ENCODE measurements at places on chromosomes 3 and 15.

DNA sequence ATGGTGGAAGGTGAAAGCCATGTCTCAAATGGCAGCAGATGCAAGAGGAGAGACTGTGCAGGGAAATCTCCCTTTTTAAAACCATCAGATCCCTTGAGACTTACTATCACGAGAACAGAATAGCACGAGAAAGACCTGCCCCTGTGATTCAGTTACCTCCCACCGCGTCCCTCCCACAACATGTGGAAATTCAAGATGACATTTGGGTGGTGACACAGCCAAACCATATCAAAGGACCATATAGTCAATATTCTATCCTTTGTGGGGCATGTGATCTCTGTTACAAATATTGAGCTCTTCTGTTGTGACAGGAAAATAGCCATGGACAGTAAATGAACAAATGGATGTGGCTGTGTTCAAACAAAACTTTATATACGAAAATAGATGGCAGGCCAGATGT is 77.2 kb upstream of the ACKR4 start:
- no peak for DNase-seq

- no peak for DNase-seq
Measured at GRCh38 chr3:44513513-44513912, 36.0 kb upstream of the ZNF445 start.

DNA sequence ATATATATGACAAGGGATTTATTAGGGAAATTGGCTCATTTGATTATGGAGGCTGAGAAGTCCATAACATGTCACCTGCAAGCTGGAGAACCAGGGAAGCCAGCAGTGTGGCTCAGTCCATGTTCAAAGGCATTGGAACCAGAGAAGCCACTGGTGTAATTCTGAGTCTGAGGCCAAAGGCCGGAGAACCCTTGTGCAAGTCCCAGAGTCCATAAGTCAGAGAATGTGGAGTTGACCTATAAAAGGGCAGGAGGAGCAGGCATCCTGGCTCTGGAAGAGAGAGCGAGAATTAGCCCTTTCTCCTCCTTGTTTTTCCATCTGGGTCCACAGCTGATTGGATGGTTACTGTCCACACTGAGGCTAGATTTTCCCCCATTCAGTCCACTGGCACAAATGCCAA is 319.8 kb downstream of the IGSF11 start:
- no peak for DNase-seq

GRCh38 chr15:101092867-101093202 is 159.0 kb downstream of the CHSY1 start:
- no peak for DNase-seq

GRCh38 chr15:60005352-60006202 is 1.5 kb downstream of the FOXB1 start:
- no peak for DNase-seq

DNA sequence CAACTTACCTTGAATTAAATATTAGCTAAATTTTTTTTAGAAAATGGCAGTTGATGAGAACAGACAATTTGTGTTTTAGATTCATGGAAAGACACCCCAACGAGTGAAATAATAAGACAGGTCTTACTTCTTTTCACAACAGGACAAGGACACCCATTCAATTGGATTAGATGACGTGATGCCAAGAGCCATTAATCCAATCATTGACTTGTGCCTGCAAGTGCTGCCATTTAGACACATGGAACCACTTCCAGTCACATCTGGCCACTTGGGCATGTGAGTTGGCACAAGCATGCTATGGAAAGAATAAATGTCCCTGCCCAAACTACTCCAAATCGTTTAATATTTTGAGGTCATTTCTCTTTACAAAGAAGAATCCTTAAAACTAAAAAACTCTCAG is 1308.8 kb downstream of the ROBO2 start:
- no peak for DNase-seq

- no peak for DNase-seq
Measured at GRCh38 chr3:33064929-33065328, 32.0 kb downstream of the GLB1 start.

DNA sequence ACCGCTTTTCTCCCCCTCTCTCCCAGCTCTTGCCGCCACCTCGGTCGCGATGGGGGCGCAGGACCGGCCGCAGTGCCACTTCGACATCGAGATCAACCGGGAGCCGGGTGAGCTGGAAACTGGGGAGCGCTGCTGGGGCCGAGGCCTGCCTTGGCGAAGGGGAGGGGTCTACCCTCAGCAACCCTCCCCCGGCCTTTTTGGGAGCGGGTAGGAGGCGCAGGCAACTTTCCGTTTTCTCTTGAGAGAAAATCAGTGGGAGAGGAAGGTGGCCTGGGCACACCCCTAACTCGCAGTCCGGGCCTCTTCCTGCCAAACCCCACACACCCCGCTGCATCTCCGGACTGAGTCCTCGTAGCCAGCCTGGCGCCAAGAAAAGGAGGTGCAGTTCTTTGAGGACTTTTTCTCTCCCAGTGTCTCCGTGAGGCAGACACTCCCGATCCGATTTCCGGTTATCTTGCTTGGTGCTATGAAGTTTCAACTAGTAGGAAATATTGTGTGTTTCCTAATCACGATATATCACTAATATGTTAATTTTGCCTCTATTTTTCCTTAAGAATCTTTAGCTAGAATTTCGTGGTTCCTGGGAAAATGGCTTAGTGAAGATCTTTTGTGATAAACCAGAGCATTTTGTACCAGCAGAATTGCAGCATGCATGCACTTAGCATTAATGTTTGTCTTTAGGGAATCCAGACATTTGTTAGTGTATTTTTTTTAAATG is 631 bp downstream of the NKTR start:
- DNase-seq = no peak
